Skin of body (tissue), 3 donors: ENCODE measurements at places on chromosomes 2 and 18.

- DNase-seq = no peak
Observed at GRCh38 chr2:227267410-227268115, 57.5 kb upstream of the MFF start.

- no peak for DNase-seq
Observed at GRCh38 chr2:9403924-9404323, 19.4 kb downstream of the ITGB1BP1 start.

GRCh38 chr2:239722760-239723470 lies 302.2 kb downstream of the NDUFA10 start:
- DNase-seq = no peak

GRCh38 chr2:167784084-167784425 lies 463.3 kb downstream of the STK39 start:
- no peak for DNase-seq

DNA sequence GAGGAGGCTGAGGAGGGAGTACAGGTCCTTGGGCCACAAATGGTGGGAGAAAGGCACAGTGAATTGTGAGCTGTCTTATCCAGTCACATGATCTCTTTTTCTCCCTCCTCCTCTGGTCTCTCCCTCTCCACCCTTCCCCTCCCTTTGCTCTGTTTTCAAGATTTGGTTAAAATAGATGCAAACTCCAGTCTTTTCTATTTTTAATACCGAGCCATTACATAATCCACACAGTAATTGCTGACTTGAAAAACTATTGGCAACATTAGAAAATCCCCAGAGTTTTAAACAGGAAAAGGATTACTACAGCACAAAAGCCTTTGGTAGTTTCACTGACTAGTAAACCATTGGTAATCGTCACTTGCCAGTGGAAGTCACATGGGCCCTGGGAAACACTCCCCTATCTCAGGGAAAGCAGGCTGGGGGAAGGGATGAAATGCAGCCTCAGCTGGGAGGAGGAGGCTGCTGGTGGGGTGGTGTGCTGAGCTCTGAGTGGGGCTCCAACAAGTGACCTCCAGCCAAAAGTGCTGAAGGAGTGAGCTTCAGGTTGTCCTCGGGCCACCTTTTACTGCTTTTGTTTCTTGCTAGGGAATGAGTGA lies 57.4 kb upstream of the PCBP1 start:
- peak; percentile 92 for DNase-seq
